ENCODE measurements at places on chromosomes 3 and 15. TPM values are rescaled to one million over a fixed set of nuclear protein-coding genes. Genes with fewer than 3 reads are reported as not detected.

PGBD4 gene
- 1.3 TPM for total RNA-seq

NTRK3 gene
- 3.5 TPM for total RNA-seq

RAD51 gene
- total RNA-seq = not detected

TRPC1 gene
- 11.2 TPM for total RNA-seq

DNA sequence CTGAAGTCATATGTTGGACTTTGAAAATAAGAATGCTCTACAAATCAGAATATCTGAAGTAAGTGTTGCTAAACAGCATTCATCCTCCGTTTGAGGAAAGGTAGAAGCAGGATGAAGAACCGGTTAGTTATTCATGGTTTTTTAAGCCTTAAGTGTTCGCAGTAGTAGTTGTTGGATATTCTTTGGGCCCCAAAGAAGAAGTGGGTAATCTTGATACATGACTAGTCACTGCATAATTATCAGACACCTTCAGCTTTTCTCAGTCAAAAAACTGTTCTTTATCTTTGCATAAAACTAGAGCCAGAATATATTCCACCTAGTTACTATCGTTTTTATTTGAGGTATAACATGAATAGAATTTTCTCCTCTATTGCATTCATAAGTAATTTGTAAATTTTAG, 13.8 kb downstream of the RAB5A start:
- no peak for DNase-seq

DNA sequence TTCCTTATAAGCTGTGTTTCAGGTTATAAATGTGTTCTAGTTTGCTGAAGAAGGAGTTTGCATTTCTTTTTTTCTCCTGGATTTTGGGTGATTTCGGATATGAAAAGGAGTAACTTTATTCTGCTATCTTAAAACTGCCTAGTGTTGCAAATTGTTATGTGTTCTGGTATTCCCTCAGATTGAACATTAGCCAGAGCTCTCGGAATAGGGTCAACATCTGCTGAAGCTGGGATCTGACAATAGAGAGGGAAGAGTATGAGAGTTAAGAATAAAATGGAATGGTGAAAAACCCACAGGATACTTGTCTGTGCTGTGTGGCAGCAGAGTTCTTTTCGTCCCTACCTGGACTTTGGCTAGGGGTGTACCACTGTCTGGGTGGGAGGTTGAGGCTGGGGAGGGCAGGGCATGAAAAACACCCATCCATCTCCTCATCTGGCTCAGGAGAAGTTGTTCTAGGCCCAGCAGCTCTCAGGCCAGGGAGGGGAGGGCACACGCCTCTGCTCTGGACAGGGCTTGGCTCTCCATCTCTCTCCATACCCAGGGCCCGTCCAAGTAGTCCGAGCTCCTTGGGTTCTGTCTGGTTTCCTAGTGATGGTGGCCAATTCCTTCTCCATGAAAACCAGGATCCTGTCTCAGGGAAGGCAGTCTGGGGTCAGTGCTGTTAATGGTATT, 13.2 kb downstream of the SPSB4 start:
- DNase-seq = no peak

DNA sequence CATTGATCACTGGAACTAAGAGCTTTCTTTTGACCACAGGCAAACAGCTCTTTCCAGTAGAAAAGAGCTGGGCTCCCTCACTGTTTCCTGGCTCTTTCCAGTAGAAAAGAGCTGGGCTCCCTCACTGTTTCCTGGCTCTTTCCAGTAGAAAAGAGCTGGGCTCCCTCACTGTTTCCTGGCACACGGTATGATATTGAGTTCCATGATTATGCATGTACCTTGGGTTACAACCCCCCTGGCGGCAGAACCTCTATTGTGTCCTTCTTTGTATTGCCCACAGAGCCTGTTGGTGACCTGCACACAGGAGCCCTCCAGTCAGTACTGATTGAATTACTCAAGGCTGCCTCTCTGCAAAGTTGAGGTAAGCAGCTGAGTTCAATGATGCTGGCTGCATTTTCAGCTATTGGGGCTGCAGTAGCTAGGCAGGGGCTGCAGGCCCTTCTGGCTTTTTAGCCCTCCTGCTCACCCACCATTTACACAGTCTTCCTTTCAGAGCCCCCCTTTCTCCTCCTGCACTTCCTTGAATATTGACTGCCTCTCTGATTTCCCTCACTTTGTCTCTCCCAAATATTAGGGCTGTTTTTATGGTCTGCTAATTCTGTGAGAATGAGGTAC, 10.2 kb downstream of the ACKR2 start:
- DNase-seq = no peak
